Fibroblast of mammary gland (primary cell): ENCODE measurements at places on chromosomes 4 and X.
A peak's percentile ranks its signal among the peaks of the same experiment; 100 is the strongest.

DNA sequence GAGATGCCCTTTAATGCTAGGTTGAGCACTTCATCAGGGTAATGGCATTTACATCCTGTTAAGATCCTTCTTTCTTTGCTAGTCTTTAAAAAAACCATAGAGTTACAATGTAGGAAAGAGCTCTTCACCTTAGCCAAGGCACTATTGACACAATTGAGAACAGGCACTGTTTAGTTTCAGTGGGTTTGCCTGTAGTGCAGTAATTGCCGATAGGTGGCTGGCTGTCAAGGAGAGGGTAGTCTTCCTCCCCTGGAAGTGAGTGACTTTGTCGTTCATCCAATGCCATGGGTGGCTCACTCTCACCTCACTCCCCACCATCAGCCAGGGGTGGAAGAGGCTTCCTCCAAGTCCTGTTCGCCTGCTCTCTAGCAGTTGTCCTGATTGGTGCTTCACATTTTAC, 34.7 kb downstream of the SMS start:
- no peak for DNase-seq

- no peak for DNase-seq
Measured at GRCh38 chr4:118260309-118260708, 92.5 kb downstream of the PRSS12 start.

DNA sequence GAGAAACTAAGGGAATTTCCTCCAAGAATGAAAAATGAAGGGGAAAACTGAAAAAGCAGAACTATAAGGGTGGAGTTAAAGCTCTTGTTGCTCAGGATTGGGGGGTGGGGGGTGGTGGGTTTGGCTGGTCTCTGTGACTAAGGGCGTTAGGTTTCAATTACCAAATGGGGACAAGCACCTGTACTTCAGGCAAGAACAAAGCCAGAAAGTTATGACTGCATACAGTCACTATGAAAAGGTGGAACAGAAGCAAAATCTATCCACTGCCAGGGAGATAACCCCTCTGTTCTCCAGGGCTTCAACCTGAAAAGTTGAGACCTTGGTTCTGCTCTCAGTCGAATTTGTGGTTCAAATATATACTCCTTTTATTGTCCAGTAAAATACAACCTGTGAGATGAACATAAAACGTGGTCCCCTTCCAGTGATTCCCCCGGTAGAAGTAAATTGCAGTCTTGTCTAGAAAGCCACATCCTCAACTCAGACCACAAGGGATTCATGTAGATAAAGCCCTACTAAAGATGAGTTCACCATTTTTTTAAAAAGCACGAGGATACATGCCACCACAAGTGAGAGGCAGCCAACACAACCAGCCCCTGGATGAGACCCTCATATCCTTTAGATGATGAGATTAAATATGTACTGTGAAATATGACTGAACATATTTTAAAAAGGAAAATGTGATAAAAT, 257.1 kb upstream of the RPS6KA3 start:
- DNase-seq = no peak

DNA sequence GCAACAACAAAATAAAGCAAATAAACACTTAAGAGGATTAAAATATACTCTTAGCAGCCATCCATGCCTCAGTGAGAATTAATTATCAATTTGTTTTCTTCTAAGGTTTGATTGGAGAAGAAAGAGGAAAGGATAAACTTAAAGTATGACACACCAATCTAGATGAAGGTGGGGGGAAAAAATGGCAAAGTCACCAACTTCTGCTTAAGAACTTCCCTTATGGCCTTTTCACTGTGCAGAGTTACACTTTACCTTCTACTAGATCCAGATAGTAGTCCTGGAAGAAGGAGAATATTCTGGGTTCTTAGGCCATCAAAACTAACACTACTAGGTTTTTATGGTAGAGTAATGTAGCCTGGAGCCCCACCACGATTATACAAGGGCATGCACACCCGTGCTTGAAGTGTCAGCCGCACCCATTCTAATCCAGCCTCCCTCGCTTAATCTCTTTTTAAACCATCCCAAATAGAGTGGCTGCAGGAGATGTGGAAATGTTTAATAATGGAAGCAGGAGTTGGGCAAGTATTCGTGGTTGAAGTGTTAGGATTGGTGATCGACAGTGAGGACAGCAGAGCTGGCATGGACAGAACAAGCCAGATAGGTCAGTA, 14.1 kb downstream of the ENPEP start:
- no peak for DNase-seq

DNA sequence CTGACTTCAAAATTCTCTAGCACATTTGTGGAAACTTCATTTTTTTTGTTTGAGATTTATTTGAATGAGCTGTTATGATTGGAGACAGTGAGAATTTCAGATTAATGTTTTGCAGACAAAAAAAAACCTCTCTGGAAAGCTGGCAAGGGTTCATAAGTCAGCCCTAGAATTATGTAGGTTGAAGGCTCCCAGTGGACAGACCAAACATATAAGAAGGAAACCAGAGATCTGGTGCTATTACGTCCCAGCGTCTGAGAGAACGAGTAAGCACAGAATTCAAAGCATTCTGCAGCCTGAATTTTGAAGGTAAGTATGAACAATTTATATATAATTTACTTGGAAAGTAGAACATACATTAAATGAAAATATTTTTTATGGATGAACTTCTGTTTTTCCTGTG, at the start of gene AGTR2:
Gene AGTR2 (plus strand): TSS at position 234 of the 400 bp plus-strand sequence. CDS start 1,537 bp downstream, outside the sequence.
- DNase-seq = no peak

DNA sequence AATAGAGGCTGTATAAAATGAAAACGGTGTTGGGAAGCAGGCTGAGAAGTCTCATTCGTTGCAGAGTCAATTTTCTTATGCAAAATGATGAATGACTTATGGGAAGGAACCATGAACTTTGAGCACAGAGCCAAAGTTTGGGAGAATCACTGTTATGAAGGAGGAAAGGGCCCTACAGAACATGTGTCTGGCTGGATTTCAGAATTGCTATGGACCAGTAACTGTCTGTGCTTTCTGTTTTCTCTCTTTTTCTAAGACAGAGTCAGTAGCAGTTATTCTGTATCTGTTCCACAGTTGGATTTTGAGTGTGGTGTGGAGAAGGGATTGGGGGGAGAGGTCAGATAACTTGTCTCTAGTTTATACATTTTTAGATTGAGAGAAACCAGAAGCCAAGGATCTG, 265.0 kb upstream of the HS3ST1 start:
- no peak for DNase-seq

GRCh38 chrX:11932423-11932822, 174.4 kb downstream of the MSL3 start:
- DNase-seq = no peak

- DNase-seq = peak; percentile 29
Measured at GRCh38 chr4:1720163-1720983, 750 bp downstream of the TMEM129 start.

- no peak for DNase-seq
Measured at GRCh38 chr4:117327491-117327890, 242.1 kb upstream of the TRAM1L1 start.

GRCh38 chr4:151163855-151164254, 64.4 kb downstream of the RPS3A start:
- DNase-seq = no peak

DNA sequence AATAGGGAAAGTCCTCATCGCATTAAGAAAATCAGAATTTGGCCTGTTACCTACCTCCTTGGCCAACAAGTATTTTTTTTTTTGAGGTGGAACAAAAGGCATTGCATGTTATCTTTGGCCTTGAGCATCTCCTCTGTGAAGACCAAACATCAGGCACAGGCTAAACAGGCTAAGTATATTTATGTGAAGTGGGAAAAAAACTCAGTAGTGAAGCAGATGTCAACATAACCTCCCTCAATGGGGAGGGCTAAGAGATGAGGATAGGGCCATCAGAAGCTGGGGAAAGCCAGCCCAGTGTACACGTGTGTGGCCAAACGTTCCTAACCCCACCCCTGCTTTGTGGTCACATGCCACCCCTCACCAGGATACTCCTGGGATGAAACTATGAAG, 102.5 kb downstream of the FNIP2 start:
- no peak for DNase-seq

GRCh38 chrX:41759817-41760216, 35.8 kb downstream of the GPR82 start:
- DNase-seq = peak; percentile 62

- DNase-seq = peak; percentile 30
Measured at GRCh38 chrX:13700380-13700779, 11.5 kb downstream of the RAB9A start.

- no peak for DNase-seq
Measured at GRCh38 chrX:147550217-147550616, 361.5 kb upstream of the FMR1 start.

GRCh38 chrX:150833454-150834056, 64.9 kb downstream of the CD99L2 start:
- DNase-seq = no peak

GRCh38 chr4:175762582-175762981, 49.5 kb downstream of the GPM6A start:
- no peak for DNase-seq

DNA sequence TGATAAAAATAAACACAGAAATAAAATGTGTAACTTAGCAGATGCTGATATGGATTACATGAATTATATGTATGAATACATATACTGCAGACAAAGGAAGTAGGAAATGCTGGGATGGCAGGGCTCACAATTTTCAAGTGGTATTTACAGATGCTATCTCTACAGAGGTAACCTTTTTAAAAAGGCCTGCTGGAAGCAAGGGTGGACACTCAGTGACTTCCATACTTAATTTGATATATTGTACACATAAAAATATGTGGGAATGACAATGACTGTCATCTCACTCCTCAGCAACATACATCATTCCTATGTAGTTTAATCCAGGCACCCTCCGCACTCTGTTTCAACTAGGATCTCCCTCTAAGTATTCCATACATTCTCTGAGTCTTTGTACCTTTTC, 452.9 kb downstream of the DTHD1 start:
- DNase-seq = no peak

GRCh38 chrX:107982356-107982755, at the start of gene TEX13B:
TSS of gene TEX13B (minus strand) at chrX:107982370. CDS start at chrX:107982127, 243 bp downstream.
- no peak for DNase-seq

DNA sequence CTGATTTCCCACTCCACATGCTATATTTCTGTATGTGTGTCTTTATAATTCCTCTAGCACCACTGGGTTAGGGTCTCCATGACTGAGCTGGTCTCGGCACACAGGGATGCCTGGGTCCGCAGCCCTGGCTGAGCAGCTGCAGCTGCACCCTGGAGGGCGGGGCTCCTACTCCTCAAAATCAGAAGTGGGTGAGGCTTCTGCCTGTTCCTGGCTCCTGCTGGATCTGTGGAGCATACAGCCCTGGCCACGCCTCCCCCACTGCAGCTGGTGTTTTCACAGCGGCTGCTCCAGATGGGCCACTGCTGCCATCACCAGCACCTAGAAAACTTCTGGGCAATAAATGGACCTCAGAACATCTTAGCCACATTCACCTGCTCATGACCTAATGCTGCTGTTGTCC, 30.9 kb downstream of the SPCS3 start:
- no peak for DNase-seq

DNA sequence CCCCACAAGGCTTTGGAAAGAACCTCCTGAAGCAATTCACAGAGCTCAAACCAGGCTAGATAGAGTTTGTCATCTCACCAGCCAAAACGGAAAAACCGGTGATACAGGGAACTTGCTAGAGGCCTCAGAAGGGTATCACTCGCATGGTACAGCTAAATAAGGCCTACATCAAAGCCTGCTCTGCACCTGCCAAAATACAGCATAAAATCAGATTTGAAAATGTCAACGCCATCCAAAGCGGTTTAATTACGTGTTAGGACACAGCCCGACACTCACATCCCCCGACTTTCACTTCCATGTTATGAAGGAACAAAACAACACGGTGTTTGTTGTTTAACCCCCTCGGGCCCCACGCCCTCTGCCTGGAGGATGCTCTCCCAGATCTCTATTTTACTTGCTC, 65.0 kb downstream of the MAPK10 start:
- no peak for DNase-seq

DNA sequence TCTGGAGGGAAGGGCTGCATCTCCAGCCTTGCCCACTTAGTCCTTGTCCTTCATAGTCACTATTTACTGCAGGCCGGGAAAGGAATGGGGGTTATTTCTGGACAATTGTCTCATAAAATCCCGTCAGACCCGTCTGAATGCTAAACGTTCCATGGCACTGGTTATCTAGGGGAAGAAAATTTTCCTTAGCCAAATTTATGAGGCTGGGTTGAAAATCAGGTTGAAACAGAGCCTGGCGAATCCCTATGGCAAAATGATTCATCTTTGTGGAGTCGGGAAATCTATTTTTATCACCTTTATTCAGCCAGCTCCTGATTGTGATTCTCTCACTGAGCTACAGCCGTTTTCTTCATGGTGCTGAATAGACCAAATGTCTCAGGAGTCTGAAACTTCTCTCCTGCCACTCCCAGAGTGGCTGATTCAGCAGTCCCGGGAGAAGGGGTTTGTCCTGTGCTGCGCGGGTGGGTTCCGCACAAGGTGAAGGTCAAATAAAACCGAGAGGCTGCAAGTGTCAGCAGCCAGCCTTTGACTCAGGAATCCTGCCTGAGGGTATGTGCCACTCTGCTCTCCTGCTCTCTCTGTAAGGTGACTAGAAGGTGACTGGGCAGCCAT, 1.0 kb downstream of the LIMCH1 start:
- DNase-seq = no peak

GRCh38 chrX:15437724-15438123, 53.5 kb upstream of the VEGFD start:
- DNase-seq = peak; percentile 32
